HS-27A (cell line): ENCODE measurements at places on chromosomes 3 and 15.

DNA sequence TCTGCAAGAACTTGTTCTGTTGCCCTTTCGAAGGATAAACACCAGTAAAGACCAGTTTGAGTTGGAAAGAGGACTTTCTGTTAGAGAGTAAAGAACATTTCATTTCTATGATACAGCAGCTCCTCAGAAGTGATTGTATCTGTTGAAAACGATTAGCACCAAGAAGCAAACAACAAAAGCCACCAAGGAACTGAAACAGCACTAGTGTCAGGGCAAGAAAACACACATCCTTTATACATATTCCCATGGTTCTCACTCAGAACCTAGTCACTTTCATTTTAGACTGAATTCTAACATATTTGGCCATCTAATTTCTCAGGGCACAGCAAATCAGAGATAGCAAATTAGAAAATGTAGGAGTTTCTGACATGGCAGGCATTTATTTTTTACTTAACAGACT is 116.1 kb downstream of the ATP1B3 start:
- no peak for DNase-seq

- DNase-seq, result no peak
Measured at GRCh38 chr15:92123962-92124656, 269.6 kb upstream of the ST8SIA2 start.

DNA sequence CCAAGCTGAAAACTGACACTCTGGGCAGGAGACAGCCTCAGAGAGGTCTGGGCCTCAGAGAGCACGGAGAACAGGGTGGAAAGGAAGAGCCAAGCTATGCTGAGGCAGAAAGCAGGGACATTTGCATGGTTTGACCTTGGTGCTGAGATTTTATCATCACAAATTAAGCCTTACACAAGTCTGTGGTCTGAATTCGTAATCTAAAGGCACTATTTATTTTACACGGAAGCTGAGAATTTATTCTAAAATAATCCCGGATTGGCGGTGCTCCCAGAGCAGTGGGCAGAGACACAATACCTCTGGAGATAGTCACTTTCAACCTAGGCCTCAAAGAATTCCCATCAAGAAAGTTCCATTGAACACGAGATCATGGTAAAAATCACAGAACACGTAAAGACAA is 47.5 kb downstream of the CFAP92 start:
- DNase-seq, result peak; percentile 15

GRCh38 chr3:165185707-165186327 is 10.4 kb downstream of the SLITRK3 start:
- peak; percentile 33 for DNase-seq

GRCh38 chr3:13716540-13717221 is 163.2 kb downstream of the WNT7A start:
- no peak for DNase-seq
